Kidney (tissue), 22 donors: ENCODE measurements at places on chromosomes 2 and 18. TPM values are rescaled to one million over a fixed set of nuclear protein-coding genes. Genes with fewer than 3 reads are reported as not detected.
A peak's percentile ranks its signal among the peaks of the same experiment; 100 is the strongest.

Gene UGT1A4
- polyA plus RNA-seq = 0.84 TPM

GRCh38 chr18:26532367-26533340, 15.7 kb downstream of the KCTD1 start:
- no peaks in the 10 kb centered on the region for H3K36me3 ChIP-seq
- H3K27ac ChIP-seq = no peak overlapping the region
- DNase-seq = no peak
- H3K4me1 ChIP-seq = no peaks in the 10 kb centered on the region
- no peaks in the 10 kb centered on the region for H3K27me3 ChIP-seq

GRCh38 chr2:134282629-134283400, 28.9 kb downstream of the MGAT5 start:
- no peaks in the 10 kb centered on the region for H3K4me1 ChIP-seq
- H3K4me3 ChIP-seq = no peak overlapping the region
- no peaks in the 10 kb centered on the region for H3K36me3 ChIP-seq
- no peak overlapping the region for H3K27ac ChIP-seq

Gene PJVK
- polyA plus RNA-seq = 6.2 TPM

- DNase-seq = peak; percentile 94
- H3K4me3 ChIP-seq = no peak overlapping the region
- no peaks in the 10 kb centered on the region for H3K4me1 ChIP-seq
- no peaks in the 10 kb centered on the region for H3K36me3 ChIP-seq
- H3K27ac ChIP-seq = no peak overlapping the region
Measured at GRCh38 chr18:37393945-37394609, 171.5 kb downstream of the CELF4 start.

- H3K36me3 ChIP-seq = peaks cover 6% of the 10 kb centered on the region
- peaks cover 4% of the 10 kb centered on the region for H3K4me1 ChIP-seq
- DNase-seq = no peak
- H3K4me3 ChIP-seq = peak overlapping the region; percentile 76
- H3K27ac ChIP-seq = peak overlapping the region; percentile 99
- H3K27me3 ChIP-seq = no peaks in the 10 kb centered on the region
Measured at GRCh38 chr2:177211576-177212105, 953 bp upstream of the HNRNPA3 start.

DNA sequence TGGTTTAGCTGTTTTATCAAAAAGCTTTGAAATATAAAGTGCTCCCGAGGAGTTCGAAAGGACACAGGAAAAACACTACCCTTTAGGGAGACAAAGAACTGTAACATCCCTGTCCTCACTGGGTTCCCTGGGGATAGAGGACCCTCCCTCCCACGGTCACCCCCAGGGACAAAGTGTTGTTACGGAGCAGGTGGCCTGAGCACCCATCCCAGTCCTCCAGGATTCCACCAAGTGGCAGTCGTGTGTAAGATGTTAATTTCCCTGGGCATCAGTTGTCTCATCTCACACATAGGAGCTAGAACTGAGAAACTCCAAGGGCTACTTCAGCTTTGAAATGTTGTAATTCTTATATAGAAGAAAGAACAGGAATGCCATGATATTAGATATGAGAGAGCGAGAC, 137.7 kb downstream of the ALK start:
- no peak overlapping the region for H3K4me3 ChIP-seq
- no peak for DNase-seq
- H3K27ac ChIP-seq = no peak overlapping the region
- H3K27me3 ChIP-seq = no peaks in the 10 kb centered on the region
- H3K36me3 ChIP-seq = no peaks in the 10 kb centered on the region

- H3K4me1 ChIP-seq = no peaks in the 10 kb centered on the region
- H3K27me3 ChIP-seq = no peaks in the 10 kb centered on the region
- no peaks in the 10 kb centered on the region for H3K36me3 ChIP-seq
- no peak overlapping the region for H3K27ac ChIP-seq
Measured at GRCh38 chr2:105237045-105237765, 4.3 kb upstream of the GPR45 start.

- H3K27ac ChIP-seq = no peak overlapping the region
- no peak overlapping the region for H3K4me3 ChIP-seq
- no peak for DNase-seq
- no peaks in the 10 kb centered on the region for H3K36me3 ChIP-seq
- H3K4me1 ChIP-seq = no peaks in the 10 kb centered on the region
Measured at GRCh38 chr2:88019985-88020384, 3.6 kb upstream of the RNU2-63P start.

GRCh38 chr2:71700041-71700657, 246.8 kb downstream of the DYSF start:
- no peaks in the 10 kb centered on the region for H3K36me3 ChIP-seq
- no peak overlapping the region for H3K27ac ChIP-seq
- H3K4me3 ChIP-seq = no peak overlapping the region
- no peaks in the 10 kb centered on the region for H3K27me3 ChIP-seq
- H3K4me1 ChIP-seq = no peaks in the 10 kb centered on the region

DNA sequence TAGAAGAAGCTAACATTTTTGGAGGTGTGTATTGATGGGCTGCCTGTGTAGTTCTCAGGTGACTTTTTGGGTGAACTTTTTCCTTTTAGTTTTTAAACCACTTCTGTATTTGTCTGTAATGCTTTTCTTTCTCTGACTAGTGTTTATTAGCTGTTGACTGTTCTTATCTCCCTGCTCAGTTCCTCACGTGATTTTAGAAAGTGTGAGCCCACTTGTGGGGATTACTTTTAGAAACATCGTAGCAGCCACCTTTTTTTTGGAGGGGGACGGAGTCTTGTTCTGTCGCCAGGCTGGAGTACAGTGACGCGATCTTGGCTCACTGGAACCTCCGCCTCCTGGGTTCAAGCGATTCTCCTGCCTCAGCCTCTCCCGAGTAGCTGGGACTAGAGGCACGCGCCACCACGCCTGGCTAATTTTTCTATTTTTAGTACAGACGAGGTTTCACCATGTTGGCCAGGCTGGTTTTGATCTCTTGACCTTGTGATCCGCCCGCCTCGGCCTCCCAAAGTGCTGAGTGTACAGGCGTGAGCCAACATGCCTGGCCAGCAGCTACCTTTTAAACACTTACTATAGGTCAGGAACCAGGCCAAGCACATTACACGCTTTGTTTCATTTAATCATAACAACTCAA, 9.2 kb upstream of the CDKL4 start:
- no peaks in the 10 kb centered on the region for H3K4me1 ChIP-seq
- H3K27me3 ChIP-seq = no peaks in the 10 kb centered on the region
- no peak overlapping the region for H3K4me3 ChIP-seq
- no peak for DNase-seq

DNA sequence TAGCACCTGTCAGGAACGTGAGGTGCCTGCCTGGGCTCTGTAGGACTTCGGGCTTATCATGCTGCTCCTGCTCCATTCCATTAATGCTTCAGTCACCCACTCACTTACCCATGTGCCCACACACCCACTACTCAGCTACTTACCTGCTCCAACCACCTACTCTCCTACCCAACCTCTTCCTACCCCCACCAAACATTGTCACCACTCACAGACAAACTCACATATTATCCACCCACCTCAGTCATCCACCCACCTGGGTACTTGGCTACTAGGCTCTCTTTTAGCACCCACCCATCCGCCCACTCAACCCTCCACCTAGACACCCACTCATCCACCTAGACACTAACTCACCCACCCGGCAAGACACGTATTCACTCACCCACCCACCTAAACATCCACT, 724.7 kb upstream of the RAB6C start:
- no peaks in the 10 kb centered on the region for H3K36me3 ChIP-seq
- no peak overlapping the region for H3K4me3 ChIP-seq
- DNase-seq = no peak
- no peak overlapping the region for H3K27ac ChIP-seq

DNA sequence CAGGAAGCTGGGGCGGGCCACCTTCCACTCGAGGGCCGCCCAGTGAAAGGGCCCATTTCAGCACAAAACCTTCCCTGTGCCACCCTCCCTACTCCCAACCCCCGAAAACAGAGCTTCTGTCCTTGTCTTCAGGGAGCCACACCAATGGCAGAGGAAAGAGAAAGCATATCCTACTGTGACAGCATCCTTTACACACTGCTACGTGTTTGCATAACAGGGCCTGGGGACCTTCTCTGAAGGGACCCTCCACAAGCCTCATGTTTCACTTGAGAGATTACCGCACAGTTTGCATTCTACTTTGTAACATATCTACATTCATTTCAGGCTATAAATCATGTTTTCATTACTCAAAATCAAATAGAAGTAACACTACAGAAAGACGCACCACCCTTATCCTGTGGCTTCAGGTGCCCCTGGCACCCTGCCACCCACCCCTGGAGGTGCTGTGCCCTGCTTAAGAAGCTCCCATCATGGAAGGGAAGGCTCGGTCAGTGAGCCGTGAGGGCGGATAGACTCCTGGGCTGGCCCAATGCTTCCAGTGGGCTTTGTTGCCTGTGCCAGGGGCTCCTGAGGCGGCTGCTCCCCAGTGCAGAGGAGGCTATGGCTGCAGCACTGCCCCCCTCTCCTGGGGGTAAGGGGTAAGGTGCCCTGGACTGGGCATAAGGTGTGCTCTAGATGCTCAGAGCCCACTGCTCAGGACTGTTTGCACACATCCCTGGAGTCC, 52.0 kb downstream of the EIPR1 start:
- no peaks in the 10 kb centered on the region for H3K4me1 ChIP-seq
- H3K27ac ChIP-seq = no peak overlapping the region
- no peak overlapping the region for H3K4me3 ChIP-seq
- peaks cover 2% of the 10 kb centered on the region for H3K36me3 ChIP-seq
- no peaks in the 10 kb centered on the region for H3K27me3 ChIP-seq
- DNase-seq = no peak

DNA sequence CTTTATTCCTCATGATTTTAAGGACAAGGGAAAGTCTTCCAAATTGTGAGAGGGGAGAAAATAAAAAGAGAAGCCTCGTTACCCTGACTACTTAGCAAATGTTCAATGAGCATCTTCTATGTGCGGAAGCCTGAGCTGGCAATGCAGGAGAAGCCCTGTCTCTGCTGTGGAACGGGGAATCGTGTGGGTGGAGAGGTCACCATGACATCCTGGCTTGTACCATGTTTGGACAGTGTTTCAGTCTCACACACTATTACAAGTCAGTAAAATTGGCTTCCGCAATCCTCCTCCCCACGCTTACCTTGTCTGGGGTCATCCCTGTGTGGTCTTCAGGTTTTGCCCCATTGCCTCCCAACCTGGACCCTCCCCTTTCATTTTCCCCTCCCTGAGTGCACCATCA, 65.0 kb upstream of the PPM1B start:
- H3K27ac ChIP-seq = no peak overlapping the region
- DNase-seq = no peak
- no peak overlapping the region for H3K4me3 ChIP-seq
- no peaks in the 10 kb centered on the region for H3K4me1 ChIP-seq

Gene ALPG
- polyA plus RNA-seq = not detected

GRCh38 chr18:74451148-74451547, 6.0 kb downstream of the DIPK1C start:
- no peaks in the 10 kb centered on the region for H3K4me1 ChIP-seq
- no peak overlapping the region for H3K27ac ChIP-seq
- no peak for DNase-seq
- H3K36me3 ChIP-seq = no peaks in the 10 kb centered on the region
- peaks cover 8% of the 10 kb centered on the region for H3K27me3 ChIP-seq

DNA sequence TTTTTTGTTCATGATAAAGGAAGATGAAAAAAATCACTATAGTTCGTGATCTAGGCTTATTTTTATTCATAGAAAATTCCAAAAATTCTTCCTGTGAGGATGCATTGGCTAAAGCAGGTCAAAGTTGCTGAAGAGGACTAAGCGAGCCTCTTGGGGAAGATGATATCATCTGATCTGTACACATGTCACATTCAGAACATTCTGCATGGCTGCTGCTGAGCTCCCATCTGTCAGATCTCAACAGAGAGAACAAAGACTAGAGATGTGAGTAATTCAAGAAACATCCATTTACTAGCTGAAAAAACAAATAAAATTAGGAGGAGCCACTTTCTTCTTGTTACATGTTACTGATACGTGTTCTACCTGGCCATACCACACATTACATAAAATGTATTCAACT, 518.6 kb upstream of the FSIP2 start:
- no peaks in the 10 kb centered on the region for H3K36me3 ChIP-seq
- H3K4me1 ChIP-seq = no peaks in the 10 kb centered on the region
- H3K27me3 ChIP-seq = no peaks in the 10 kb centered on the region
- DNase-seq = no peak
- no peak overlapping the region for H3K27ac ChIP-seq

GRCh38 chr18:3107740-3108151, 94.8 kb upstream of the LPIN2 start:
- no peak overlapping the region for H3K27ac ChIP-seq
- no peaks in the 10 kb centered on the region for H3K27me3 ChIP-seq
- no peaks in the 10 kb centered on the region for H3K4me1 ChIP-seq
- H3K36me3 ChIP-seq = no peaks in the 10 kb centered on the region
- DNase-seq = no peak
- no peak overlapping the region for H3K4me3 ChIP-seq

DNA sequence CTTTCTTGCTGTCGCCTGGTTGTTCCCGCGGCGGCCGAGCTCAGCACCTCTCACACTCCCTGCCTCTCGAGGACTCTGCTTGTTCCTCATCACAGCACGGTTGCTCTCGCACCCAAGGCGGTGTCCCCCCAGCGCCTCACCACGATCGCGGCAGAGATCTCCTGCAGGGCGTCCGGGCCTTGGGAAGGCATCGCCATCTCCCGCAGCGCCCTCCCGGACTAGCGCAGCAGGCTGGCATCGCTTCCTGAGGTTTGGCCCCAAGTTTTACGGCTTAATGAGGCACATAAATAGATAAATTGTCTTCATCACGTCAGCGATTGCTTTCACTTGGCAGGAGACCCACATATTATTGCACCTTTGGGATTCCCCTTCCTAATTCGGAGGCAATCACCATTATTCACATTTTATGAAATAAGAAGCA, 125.4 kb downstream of the RGPD3 start:
- H3K27ac ChIP-seq = no peak overlapping the region
- H3K27me3 ChIP-seq = no peaks in the 10 kb centered on the region
- H3K4me1 ChIP-seq = no peaks in the 10 kb centered on the region
- no peaks in the 10 kb centered on the region for H3K36me3 ChIP-seq

GRCh38 chr2:215880970-215881369, 132.4 kb downstream of the MREG start:
- no peak for DNase-seq
- no peak overlapping the region for H3K4me3 ChIP-seq
- H3K27me3 ChIP-seq = no peaks in the 10 kb centered on the region
- no peak overlapping the region for H3K27ac ChIP-seq
- H3K36me3 ChIP-seq = no peaks in the 10 kb centered on the region
- no peaks in the 10 kb centered on the region for H3K4me1 ChIP-seq

DNA sequence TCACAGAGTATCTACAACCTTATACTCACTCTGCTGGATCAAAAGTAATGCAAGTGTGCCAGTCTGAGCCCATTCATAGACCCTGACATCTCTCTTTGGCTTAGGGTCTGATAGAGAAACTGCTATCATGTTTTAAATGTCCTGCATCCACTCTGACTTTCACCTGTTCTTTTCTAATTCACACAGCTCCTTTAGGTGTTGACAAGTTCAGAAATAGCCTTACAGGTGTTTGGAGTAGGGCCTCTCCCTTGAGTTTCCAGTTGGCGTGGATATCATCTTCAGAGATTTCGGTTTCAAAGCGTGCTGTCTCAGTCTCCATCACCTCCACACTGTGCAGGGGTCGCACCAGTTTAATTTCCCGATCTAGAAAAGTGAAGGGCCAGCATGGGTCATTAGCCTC, 150.3 kb downstream of the PLEKHA3 start:
- no peak overlapping the region for H3K27ac ChIP-seq
- no peak for DNase-seq
- no peak overlapping the region for H3K4me3 ChIP-seq
- no peaks in the 10 kb centered on the region for H3K27me3 ChIP-seq

- H3K27ac ChIP-seq = no peak overlapping the region
- H3K36me3 ChIP-seq = no peaks in the 10 kb centered on the region
- DNase-seq = no peak
- H3K27me3 ChIP-seq = no peaks in the 10 kb centered on the region
Measured at GRCh38 chr2:196925051-196925767, 1.3 kb downstream of the PGAP1 start.
